Fibroblast of skin of scalp (primary cell): ENCODE measurements at places on chromosomes 4 and X.

GRCh38 chr4:32745351-32745750 is 2025.2 kb downstream of the PCDH7 start:
- no peak for DNase-seq

DNA sequence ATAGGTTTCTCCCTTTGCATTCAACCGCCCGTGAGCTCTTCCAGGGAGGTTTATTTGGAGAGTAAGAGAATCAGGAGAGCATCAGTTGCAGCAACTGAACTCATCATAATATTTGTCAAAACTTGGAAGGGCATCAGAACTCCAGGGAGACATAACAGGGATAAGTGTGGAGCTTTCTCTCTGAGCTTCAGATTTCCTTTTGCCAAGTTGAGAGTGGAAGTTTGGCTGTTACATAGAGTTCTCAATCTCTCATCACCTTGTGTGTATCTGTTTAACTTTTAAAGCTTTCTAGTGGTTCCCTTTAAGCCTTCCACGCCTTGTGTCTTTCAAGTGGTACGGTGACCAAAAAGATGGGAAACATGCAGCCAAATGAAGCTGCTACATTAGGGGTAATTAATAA is 18.8 kb downstream of the BMP3 start:
- DNase-seq, result no peak

DNA sequence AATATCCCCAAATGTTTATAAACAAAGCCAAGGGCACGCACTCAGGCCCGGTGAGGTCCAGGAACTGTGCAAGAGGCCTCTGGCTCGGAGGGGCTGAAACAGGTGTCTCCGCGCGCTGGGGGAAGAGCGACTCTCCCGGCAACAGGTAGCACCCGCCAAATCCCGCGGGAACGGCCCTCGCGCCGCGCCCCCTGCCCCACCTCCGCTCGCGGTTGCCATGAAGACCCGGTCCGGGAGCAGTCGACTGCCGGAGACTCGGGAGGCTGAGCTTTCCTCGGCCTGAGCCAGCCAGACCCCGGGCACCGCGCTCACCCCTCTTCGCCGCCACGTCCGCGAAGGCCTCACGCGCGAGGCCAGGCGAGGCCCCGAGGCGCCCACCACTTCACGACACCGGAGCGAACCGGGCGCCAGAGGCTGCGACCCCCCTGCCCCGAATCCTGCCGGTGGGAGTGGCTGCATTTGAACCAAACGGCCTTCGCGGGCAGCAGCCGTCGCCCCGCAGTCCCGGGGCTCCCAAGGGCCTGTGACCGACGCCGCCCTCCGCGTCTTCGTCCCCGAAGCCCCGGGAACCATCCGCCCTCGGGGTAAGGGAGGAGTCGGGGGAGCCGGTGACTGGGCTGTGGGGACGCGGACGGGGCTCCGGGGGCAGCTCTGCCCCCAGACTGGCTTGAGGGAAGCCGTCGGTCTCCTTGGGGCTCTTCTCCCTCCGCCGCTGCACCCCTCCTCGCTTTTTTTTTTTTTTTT is at the start of gene NSUN7:
TSS of gene NSUN7 (plus strand) at position 239 of the 744 bp plus-strand sequence. CDS start 739 bp downstream, outside the sequence.
- peak; percentile 47 for DNase-seq

- no peak for DNase-seq
These were observed 85.3 kb upstream of the LIMCH1 start for GRCh38 chr4:41452484-41453225.

- DNase-seq, result no peak
These were observed 1444.0 kb downstream of the PCDH18 start for GRCh38 chr4:136088211-136088867.

- DNase-seq, result no peak
These were observed 944 bp downstream of the KLF8 start for GRCh38 chrX:56233100-56233499.

DNA sequence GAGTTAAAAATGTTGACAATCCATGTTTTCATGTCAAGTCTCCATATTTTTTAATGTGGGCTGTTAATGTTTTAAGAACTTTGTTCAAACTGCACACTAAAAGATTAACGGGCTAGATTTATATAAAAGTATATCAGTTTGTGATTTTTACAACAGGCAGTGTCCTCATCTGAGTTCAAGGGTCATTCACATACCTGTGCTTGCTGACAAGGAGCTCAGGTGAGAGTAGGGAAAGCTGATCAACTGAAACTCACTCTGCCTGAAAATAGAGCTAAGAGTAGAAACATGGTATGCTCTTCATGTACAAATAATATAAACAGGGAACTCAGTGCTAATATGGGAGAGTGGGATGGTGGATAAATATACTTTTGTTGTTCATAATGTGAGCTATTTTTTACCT is 102.3 kb upstream of the DKK2 start:
- DNase-seq, result no peak

DNA sequence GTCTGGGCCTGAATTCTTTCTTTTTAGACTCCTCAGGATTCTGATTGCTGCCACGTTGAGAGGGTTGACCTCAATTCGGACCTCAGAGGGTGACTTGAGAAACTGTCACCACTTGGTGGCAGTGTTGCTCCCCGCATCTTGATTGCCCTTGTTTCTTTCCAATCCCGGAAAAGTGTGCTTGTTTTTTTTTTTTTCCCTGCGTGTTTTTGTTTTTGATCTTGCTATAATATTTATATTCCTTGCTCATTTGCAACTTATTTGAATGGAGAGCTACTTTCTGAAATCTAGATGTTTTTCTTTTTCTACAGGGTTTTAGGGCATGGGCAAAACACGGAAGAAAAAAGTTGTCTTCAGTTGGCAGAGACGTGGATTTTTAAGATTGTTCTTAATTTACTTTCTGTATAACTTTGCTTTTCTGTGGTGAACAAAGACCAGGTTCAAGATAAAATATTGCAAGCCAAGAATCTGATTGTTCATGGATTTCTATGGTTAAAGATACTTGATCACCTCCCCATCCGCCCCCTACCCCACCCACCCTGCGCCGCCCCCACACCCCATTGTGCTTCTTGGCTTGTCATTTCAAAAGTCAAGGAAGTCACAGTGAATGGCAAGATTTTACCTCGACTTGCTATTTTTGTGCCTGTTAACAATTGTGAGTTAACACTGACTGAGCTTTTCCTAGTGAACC is 102.0 kb downstream of the PTTG2 start:
- peak; percentile 79 for DNase-seq

DNA sequence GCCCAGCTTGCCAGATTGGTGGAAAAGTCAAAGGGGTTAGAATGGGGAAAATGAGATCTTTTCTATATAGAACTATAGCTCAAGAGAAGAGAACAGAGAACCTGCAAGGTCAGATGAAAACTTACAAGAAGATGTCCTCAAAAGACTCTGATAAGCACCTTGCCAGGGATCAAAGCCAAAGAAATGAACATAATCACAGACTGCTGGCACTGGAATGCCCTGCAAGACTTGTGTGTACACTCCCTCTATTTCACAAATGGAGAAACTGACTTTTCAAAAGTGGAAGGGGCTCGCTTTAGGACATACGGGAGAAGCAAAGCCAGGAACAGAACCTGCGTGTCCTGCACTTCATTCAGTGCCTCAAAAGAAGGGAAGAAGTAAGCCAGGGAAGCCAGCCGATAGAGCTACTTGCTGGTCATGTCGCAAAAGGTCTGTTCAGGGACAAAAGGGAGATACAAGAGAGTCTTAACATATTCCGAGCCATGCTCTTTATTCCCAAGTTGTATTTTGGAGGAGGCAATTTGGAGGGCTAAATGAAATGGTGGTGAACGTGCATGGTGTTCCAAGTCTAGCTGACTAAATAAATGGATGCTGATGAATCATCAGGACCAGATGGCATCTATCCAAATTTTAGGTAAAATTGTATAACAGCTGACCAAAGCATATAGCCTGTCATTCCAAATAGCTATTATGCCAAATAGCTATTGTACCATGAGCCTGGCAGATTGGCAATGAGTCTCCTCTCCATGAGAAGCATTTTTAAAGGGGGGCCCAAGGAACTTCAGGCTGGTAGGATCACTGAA is 175.6 kb upstream of the GPC4 start:
- DNase-seq, result no peak

GRCh38 chr4:575281-576141 is 584 bp downstream of the TMEM271 start:
- peak; percentile 64 for DNase-seq

DNA sequence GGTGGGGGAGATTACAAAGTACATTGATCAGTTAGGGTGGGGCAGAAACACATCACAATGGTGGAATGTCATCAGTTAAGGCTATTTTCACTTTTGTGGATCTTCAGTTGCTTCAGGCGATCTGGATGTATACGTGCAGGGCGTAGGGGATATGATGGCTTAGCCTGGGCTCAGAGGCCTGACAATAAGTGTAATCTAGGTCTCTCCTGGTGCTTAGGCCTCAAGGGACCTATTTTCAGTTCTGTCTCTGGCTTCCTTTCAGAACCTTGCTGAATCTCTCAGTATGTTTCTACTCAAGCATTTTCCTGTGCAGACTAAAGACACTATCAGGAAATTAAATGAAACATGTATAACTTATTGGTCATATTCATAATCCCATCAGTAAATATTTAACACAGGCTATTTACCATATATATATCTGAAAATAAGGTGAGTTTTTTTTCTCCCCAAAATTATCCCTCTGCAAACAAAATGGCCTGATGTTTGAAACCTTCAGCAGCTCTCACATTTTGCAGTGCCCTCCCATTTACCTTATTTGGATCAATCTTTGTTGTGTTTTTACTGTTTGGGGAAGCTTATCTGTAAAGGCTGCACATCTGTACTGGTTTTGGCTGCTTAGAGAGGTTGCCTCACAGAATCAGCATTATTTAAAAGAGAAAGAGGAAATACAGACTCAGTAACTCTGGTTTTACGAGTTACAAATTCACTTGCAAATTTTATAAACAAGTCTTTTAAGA is 2.3 kb upstream of the ZCCHC4 start:
- no peak for DNase-seq

- peak; percentile 48 for DNase-seq
These were observed 118.5 kb downstream of the PLS3 start for GRCh38 chrX:115679460-115679859.

- DNase-seq, result no peak
These were observed 712.4 kb upstream of the LCORL start for GRCh38 chr4:18733961-18734360.

DNA sequence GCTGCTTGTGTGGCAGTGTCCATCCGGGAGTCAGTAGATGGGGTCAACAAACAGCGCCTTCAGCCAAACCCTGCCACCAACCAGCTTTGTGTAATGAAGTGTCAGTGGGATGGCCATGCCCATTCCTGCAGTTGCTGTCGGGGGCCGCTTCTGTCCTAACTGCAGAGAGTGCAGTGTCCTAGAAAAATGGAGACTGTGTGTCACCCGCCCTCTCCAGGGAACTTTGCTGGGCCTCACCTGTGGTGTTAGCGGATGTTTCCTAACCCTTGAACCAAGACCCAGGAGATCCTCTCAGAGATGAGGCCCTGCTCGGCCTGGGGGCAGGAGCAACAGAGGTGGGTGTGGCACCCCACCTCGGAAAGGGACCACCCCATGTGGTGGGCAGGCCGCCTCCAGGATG is 35.3 kb upstream of the HGFAC start:
- no peak for DNase-seq

GRCh38 chr4:11843927-11844326 is 415.2 kb upstream of the HS3ST1 start:
- no peak for DNase-seq
